ENCODE measurements at places on chromosomes 12 and 14.

DNA sequence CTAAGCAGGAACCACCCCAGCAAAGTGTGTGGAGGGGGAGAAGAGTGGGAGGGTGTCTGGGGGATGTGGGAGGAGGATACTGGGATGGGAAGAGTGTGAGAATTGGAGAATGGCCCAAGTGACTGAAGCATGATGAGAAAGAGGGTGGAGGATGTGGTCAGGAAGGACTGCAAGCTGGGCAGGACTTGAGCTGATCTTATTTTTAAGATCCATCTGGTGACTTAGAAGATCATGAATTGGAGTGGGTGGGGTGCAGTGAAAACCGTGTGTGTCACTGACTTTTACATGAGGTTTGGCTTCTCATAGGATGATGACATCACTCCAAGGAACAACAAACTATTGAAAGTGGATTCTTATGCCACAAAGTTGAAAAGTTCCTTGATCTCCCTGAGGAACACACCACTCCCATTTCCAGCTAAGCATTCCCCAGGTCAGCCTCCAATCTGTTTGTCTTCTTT lies 287.5 kb downstream of the GALC start:
- DNase-seq, result no peak

DNA sequence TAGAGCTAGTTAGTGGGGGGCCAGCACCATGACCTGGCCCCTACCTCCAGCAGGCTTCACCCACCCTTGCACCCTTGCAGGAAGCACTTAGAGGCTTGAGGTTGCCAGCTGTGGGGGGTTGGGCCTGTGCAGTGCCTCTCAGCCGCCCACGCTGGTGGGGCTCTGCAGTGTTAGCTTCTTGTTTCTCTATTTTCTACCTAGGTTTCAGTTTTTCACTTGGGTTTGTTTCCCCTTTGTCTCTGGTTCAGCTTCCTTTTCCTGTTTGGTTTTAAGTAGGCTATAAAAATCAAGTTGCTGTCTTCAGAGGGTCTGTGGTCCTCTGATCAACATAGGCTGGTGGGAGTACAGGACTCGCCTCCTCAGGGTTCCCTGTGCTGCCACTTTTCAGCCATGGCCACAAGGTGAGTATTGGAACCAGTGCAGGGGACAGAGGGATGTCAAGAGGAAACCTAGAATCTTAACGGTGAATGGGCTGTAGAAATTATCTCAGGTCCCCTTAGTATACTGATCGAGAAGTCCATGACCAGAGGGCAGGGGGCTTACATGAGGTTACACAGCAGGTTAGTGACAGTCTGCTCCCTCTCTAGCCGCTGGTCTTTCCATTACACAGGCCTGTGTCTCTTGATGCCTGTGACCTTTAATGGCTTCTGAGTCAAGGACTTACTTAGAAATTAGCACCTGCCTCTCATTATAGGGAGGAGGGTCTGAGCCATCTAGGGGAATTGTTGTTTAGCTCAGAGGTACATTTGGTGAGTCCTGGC lies at the start of gene EVL:
EVL (plus strand) TSS at position 312 of the 761 bp plus-strand sequence; CDS start at position 391, 79 bp downstream.
- no peak for DNase-seq

DNA sequence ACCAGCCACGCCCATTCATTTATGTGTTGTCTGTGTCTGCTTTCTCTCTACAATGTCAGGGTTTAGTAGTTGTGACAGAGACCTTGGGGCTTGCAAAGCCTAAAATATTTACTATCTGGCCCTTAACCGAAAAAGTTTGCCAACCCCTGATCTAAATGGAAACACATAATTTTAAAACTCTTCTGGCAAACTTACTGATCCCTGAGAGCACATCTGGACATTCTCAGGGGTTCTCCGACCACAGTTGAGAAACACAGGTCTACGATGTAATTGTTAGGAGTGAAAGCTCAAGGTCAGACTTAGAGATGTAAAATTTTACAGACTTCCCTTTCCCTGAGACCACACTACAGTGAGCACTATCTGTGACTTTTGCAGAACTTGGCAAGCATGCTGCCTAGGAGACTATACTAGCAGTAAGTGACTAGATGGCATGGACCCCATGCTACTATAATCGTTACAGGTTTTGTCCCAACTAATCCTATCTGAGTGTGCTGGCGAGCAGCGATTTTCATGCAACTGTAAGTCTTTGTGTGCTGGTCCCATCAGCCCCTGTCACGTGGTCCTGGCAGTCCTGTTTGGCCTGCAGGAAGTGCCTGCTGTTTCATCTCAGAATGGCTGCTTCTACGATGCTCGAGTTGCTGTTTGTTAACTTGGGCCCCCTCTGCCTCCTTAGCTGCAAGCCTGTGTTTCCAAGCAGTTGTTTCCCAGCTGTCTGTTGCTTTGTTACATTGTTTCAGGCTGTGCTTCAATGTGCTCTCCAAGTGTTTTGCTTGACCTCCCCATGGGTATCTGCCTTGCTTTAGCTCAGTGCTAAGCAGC lies 21.6 kb downstream of the TMTC2 start:
- DNase-seq, result no peak

DNA sequence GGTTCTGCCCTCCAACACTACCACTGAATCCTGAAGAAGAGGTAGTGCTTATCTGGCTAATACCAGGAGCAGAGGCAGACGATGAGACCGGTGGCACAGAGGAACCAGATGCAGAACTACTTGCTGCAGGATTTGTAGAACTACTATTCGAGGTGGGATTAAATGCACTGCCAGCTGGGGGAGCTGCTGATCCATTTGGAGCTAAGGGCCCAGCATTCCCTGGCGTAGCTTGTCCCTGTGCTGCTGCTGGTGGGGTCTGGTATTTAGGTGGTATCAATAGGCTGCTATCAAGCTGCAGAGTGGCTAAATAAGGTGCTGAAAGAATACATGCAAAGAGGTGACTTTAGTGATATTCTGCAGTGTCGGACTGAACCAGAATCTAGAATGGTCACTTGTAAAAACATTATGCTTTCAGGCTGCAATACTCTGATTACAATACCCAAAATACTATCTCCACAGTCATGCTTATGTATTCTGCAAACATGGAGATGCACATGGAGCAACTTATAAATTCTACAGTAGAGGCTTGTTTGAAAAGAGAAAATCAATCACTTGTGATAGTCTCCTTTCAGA lies 294.2 kb downstream of the MED13L start:
- no peak for DNase-seq

- DNase-seq, result no peak
These were observed 37.7 kb downstream of the DIP2B start for GRCh38 chr12:50542448-50542847.

DNA sequence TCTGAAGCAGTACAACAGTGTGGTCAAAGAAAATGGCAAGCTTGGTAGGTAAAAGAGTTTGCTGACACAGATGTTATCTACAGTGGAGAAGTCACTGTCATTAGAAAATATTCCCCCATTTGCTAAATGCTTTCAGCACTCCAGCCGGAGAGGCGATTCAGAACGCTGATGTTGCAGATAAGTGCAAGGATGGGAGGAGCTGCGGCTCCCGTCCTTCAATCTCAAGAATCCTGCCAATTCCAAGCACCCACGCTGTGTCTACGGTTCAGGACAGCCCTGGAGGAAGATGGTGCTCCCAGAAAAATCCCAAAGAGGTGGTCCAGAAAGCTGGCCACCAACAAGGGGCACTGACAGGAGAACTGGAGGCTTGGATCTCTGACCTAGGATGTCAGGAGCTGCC lies 79.1 kb downstream of the ZFP36L1 start:
- no peak for DNase-seq

DNA sequence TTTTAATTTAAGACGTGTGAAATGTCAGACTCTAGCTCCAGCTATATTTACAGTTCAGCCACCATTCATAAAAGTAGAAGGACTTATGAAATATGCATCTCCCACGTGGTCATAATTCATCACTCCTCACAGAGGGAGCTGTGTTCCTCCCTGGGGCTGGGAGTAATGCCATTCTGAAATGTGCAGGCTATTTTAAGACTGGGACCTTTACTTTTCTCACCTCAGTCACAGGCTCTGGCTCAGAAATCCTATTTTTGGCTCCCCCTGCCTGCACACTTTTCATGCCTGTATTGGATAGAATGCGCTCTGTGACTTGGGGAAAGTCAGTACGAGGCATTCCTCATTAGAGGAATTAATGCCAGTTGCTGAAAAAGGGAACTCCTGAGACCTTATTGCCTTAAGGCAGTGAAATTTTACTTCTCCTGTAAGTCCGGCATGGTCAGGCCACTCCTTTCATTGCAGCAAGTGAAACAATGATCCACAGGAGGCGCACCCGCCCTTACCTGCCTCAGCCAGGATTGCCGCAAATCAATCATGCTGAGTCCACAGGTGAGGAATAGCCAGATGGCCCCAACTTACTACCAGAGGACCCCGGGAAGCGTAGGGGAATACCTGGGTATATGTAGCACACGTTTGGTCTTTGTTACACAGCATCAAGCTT lies 1133.2 kb upstream of the TMEM132C start:
- DNase-seq, result no peak

- no peak for DNase-seq
These were observed 18.3 kb upstream of the PDE3A start for GRCh38 chr12:20350026-20350425.

GRCh38 chr14:99566009-99566389 lies 38.0 kb downstream of the CCDC85C start:
- no peak for DNase-seq

- no peak for DNase-seq
These were observed 1209.5 kb downstream of the SLC16A7 start for GRCh38 chr12:60805364-60805763.

DNA sequence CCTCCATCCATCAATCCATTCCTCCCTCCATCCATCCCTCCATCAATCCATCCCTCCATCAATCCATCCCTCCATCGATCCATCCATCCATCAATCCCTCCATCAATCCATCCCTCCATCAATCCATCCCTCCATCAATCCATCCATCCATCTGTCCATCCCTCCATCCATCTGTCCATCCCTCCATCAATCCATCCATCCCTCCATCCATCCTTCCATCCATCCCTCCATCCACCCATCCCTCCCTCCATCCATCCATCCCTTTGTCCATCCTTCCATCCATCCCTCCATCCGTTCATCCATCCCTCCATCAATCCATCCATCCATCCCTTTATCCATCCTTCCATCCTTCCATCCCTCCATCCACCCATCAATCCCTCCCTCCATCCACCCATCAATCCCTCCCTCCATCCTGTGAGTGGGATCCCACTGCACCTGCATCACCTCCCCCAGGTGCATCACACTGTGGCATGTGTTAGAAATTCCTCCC lies 338.1 kb upstream of the SFSWAP start:
- DNase-seq, result no peak

GRCh38 chr14:105071326-105071725 lies 6.1 kb upstream of the GPR132 start:
- no peak for DNase-seq

- DNase-seq, result no peak
These were observed 109.4 kb upstream of the ATF7IP start for GRCh38 chr12:14256121-14256520.

DNA sequence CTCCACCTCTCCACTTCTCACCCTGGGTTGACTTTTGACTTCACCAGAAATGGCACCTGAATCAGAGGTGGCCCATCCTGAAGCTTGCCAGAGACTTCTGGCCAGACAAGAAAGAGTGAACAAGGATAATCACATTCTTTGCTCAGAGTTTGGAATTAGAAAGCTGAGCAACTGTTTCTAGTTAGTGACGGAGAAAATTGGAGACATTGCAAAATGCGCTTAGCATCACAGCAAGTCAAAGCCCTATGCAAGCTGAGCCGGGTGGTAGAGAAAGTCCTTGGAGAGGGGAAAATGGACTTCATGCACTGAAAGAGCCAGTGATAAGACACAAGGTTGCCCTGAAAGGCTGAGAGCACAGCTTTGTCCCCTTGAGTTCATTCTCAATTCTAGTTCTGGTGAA lies 161.8 kb downstream of the PAH start:
- DNase-seq, result no peak

DNA sequence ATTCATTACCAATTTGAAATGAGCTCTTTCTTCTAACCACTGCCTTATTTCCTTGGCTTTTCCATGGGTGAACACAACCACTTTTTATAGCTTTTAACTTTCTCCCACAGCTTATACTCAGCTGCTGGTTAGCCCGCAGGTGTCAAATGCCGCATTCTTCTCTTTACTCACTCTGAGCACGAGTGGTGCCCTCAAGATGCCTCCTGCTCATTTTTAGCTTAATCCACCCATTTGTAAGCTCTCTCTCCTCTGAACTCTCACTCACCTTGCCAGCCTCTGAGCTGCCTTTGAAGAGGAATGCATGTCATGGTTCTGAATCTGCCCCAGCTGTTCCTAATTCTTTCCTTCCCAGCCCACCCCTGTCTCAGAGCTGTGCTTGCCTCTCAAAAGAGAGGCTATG lies 449.4 kb upstream of the PRICKLE1 start:
- DNase-seq, result no peak

- DNase-seq, result no peak
These were observed 20.9 kb downstream of the ACVR1B start for GRCh38 chr12:51972422-51972812.

DNA sequence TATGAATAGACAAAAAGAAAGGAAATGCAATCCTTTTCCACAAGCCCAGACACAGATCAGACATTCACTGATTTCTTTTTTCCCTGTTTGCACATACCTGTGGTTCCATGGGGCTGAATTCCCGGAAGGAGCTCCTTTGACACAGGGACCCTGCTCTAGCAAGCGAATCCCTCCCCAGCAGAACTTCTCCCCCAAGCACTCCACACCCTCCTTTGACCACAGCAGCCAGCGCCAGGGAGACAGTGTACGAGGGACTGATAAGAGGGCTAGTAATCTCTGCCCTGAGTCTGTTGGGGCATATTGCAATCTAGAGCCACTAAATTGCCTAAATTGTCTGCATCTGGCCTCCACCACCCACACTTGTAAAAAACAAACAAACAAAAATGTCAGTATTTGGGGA lies 83.4 kb upstream of the NTF3 start:
- DNase-seq, result no peak

DNA sequence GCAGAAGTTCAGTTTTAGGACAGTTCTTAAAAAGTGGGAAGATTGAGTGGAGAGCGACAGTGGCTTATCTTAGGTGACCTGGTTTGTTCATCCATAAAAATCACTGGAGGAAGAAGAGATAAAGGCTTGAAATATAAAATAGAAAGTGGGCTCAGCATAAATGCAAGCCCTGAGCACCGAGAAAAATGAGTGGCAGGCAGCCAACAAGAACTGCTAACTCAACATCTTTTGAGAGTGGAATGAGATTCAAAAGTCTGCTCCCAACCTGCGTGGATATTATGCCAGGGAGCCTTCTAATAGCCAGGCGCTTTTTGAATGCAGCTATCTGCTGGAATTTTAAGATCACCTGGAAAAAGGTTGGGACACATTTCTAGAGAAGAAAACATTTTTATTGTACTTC lies 666.5 kb downstream of the FLRT2 start:
- DNase-seq, result no peak

GRCh38 chr14:90397425-90398314 lies 841 bp downstream of the CALM1 start:
- DNase-seq, result peak; percentile 43

DNA sequence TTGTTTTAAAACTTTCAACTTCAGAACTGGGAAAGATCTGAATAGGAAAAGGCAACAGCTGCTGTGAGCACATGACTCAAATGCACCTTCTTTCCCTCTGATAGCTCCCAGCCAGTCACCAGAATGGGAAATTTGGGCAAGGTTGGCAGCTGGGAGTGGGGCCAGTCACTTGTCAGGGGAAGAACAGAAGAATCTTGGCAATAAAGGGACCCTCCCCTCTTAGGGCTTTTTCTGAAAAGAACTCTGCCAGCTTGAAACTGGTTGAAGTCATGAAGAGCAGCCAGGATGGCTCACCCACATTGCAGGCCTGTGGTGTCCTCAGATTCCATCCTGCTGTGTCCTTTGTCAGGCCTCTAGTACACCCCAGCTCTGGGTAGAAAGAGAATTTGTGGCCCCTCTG lies 10.3 kb upstream of the RIC8B start:
- DNase-seq, result no peak

- DNase-seq, result no peak
These were observed 10.5 kb downstream of the ZBTB1 start for GRCh38 chr14:64515053-64515452.

- DNase-seq, result no peak
These were observed 914 bp upstream of the PACS2 start for GRCh38 chr14:105313381-105314286.

Data from stimulated activated CD8-positive, alpha-beta memory T cell treated with anti-CD3 and anti-CD28 coated beads, Interleukin-4, amount 100 ng/mL, for 4 hours (primary cell).